T-cell (primary cell): ENCODE measurements at places on chromosomes 16 and 17. TPM values are rescaled to one million over a fixed set of nuclear protein-coding genes. Genes with fewer than 3 reads are reported as not detected.

SLC16A11 gene
- 1.8 TPM for total RNA-seq

ZSCAN10 gene
- 0.23 TPM for total RNA-seq

TPSG1 gene
- total RNA-seq = not detected

TAT gene
- not detected for total RNA-seq

HIC1 gene
- total RNA-seq = 9.1 TPM
